ENCODE measurements at places on chromosomes 1 and 21.

DNA sequence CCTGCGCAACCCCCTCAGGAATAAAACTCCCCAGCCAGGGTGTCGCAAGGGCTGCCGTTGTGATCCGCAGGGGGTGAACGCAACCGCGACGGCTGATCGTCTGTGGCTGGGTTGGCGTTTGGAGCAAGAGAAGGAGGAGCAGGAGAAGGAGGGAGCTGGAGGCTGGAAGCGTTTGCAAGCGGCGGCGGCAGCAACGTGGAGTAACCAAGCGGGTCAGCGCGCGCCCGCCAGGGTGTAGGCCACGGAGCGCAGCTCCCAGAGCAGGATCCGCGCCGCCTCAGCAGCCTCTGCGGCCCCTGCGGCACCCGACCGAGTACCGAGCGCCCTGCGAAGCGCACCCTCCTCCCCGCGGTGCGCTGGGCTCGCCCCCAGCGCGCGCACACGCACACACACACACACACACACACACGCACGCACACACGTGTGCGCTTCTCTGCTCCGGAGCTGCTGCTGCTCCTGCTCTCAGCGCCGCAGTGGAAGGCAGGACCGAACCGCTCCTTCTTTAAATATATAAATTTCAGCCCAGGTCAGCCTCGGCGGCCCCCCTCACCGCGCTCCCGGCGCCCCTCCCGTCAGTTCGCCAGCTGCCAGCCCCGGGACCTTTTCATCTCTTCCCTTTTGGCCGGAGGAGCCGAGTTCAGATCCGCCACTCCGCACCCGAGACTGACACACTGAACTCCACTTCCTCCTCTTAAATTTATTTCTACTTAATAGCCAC is 696 bp downstream of the TGFB2 start:
- DNase-seq: peak; percentile 38

- no peak for DNase-seq
Measured at GRCh38 chr1:240100371-240100934, 8.8 kb downstream of the FMN2 start.

DNA sequence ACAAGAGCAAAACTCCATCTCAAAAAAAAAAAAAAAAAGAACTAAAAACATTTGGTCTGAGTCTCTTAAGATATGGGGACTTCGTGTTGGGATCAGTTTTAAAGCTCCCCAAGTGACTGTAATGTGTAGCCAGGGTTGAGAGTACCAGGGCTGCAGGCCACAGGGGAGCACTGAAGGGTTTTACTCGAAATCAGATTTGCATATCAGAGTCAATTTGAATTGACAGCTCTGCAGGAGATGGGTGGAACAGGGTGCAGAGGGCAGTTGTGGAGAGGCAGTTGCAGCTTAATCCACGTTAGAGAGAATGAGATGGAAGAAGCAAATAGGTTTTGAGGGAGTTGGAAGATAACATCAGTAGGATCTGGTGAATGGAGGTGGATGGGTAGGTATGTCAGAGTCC is 20.6 kb upstream of the ELOA start:
- DNase-seq: no peak

DNA sequence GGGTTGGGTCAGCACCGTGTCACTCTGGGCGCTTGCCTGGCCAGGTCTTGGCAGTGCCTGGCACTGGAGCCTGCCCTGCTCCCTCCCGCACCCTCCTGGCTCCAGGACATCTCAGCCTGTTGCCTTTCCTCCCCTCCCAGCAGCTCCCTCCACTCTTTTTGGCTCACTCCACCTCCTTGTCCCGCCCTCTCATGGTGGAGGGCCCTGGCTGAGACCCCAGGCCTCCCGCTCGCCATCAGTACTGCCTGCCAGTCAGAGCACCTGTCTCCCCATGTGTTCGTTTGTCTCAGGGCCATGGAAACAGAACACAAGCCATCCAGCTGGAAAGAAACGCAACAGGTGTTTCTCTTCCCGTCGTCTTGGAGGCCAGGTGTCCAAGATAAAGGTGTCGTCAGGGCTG is 61.0 kb downstream of the B3GALT5 start:
- DNase-seq: no peak

GRCh38 chr1:2786329-2787162 is 14.9 kb downstream of the TTC34 start:
- DNase-seq: peak; percentile 53

GRCh38 chr1:174875306-174875705 is 124.4 kb upstream of the CACYBP start:
- DNase-seq: no peak

Measured in amygdala (tissue), 56 donors.